ENCODE measurements at places on chromosomes 16 and 17.
A peak's percentile ranks its signal among the peaks of the same experiment; 100 is the strongest.

GRCh38 chr17:8894202-8894671, 26.8 kb upstream of the PIK3R6 start:
- DNase-seq = peak; percentile 25

GRCh38 chr16:13300066-13300840, 398.9 kb downstream of the SHISA9 start:
- DNase-seq = no peak

GRCh38 chr17:35117984-35118383, 1.7 kb downstream of the RAD51D start:
- DNase-seq = peak; percentile 32

DNA sequence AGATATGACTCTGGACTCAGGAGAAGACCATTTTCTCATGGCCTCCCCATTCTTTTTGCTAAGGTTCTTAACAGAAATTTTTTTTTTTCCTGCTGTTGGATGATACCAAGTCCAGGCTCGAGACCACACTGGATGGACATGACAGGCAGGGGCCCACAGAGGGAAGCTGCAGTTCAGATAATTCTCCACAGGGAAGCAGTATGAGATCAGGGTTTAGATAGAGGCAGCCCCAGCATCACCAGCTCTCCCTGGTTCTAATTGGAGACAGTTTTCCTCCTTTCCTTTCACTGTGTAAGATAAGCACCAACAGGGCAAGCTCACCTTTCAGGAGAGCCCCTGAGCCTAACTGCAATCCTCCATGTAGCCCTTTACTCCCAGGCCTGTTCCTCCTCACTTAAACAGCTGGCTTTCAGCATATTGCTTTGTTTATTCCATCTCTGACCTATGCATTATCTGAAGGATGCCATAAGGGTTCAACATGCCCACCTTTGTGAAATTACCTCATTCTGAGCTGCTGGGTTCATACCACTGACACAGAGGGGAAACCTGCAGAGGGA, 108.1 kb downstream of the SNX11 start:
- no peak for DNase-seq

- DNase-seq = no peak
Measured at GRCh38 chr16:15773968-15774367, 82.9 kb downstream of the MYH11 start.

DNA sequence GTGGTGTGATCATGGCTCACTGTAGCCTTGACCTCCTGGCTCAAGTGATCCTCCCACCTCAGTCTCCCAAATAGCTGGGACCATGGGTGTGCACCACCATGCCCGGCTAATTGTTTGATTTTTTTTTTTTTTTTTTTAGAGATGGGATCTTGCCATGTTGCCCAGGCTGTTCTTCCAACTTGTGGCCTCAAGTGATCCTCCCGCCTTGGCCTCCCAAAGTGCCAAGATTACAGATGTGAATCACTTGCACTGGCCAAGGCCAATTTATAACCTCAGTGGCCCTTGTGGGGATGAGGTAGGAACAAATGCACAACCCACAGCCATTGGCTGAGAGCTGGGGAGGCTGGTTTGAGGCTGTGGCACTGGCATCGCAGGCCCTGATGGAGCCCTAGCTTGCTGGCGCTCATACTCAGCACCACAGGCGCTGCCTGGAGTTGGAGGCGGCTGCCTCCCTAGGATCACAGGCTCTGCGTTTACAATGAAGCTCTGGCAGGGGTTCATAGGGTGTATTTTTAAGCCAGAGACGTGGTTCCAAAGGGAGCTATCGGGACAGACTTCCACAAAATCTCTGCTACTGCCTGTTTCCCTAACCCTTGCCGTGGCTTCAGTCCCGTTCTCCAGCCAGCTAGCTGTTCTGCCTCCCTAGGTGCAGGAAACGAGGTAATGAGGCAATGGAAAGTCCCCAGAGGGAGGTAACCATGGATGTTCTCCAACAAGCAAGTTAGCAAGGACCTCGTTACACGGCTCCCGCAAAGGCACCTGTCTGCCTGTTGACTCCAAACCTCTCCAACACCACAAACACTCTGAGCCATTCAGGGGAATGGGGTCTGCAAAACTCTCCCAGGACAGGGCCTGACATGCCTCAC, 2.9 kb downstream of the ABCA3 start:
- no peak for DNase-seq

- DNase-seq = no peak
Measured at GRCh38 chr16:21524068-21524751, 75.2 kb upstream of the METTL9 start.

- no peak for DNase-seq
Measured at GRCh38 chr17:79698146-79698846, 32.4 kb upstream of the ENPP7 start.

DNA sequence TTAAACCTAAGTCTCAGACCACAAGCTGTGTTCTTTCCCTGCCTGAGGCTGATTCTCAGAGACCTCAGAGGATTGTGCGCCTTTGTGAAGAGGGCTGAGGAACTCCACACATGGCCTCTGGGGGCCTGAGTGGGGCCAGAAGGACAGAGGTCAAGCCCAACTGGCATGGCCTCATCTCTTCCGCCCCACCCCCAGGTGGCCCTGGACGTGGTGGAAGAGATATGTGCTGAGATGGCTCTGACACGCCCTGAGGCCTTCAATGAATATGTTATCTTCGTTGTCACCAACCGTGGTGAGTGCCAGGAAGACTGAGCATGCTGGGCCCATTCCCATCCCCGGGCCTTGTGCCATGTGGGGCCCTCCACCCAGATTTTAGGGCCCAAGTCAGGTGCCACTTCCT, 20.1 kb upstream of the ALKBH5 start:
- no peak for DNase-seq

DNA sequence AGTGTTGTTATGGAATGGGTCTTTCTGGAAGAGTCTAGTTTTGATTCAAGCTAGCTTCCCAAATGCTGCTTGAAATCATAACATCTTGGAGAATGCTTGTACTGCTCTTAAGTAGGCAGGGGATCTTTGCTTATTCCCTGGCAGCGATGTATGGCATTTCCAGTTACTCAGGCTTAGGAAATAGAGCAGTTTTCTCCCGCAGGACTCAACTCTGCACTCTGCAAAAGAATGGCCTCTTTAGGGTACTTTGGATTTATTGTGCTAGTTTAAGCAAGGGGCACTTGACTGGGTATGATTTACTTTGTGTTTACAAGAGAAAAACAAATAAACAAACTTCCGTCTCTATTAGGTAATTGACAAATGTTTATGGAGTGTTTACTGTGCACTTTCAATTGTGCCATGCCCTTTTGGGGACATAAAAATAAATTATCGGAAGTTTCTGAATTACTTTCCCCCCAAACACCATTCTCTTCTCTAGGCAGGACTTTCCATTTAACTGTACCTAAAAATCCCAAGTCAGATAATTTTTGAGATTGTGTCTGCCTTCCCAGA, 164.0 kb downstream of the MAP2K6 start:
- DNase-seq = no peak

- no peak for DNase-seq
Measured at GRCh38 chr16:4231367-4231766, 10.5 kb downstream of the SRL start.

- DNase-seq = no peak
Measured at GRCh38 chr17:13244513-13244912, 226.7 kb upstream of the ELAC2 start.

DNA sequence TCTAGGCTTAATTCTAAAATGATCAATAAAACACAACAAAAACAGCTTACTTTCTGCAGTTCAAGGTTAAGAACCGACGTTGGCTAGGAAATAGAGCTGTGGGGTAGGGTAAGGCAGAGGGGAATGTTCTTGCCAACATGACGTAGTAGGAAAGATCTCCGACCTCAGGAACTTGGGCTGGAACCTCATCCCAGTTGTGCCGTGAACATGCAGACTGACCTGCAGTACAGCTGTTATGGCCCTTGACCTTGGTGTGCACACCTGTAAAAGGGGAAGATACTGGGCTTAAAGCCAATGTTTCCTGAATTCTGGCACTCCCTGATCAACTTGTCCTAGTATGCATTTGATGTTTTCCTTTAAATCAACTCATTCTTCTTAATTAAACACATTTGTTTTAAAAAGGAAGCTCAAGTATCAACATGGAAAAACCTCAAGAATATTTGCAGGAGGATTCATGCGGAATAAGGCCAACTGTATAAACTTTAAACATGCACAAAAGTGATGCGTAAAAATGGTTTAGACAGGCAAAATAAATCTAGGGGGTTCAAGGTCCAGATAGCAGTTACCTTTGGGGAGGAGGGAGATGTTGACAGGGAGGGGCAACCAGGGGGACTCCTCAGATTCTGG, 14.2 kb upstream of the SLC6A2 start:
- DNase-seq = no peak

GRCh38 chr17:4499431-4500190, 930 bp downstream of the SPNS2 start:
- no peak for DNase-seq

GRCh38 chr16:7849841-7850240, 517.2 kb downstream of the RBFOX1 start:
- no peak for DNase-seq

DNA sequence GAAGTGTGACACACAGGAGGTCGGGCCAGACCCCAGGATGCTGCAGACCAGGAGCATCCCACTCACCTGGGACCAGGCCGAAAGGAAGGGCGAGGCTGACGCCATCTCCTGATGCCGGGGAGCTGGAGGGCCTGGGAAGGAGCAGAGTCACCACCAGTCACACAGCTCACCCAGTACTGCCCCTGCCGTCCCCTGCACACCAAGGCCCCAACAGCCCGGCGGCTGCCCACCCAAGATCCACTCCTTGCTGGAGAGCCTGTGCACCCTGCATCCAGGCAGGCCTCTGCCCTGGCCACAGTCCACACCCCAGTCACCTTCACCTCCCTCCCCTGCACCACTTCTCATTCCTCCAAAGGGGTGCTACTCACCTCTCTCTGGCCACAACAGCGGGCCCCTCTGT, 4.8 kb downstream of the ZNF500 start:
- no peak for DNase-seq

DNA sequence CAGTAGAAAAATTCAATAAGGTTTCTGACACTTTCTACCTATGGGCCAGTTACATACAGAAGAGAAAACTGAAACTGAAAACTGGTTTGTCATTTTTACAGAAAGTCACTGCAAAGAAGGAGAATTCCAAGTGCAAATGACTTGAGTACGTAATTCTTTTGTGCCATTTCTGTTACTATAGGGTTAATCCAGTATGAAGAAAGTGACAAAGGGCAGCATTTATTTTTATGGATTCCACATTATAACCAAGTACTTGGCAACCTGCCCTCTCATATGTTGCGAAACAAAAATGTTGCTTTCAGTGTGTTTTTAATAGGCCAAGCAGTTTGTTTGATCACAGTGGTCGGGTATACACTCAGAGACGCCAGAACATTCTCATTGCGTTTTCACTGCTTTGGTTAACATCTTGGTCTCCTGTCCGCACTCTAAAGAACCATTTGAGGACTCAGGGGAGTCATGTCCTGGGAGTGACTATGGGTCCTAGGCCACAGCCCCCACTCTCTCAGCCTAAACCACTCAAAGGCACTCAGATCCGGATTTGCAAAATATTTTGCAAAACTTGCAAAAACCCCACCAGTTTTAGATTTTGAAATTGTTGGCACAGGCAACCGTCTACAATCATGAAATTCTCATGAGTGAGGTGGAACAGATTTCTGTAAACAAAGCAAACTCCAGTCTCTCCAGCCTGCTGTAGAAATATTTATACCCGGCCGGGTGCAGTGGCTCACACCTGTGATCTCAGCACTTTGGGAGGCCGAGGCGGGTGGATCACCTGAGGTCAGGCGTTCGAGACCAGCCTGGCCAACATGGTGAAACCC, 15.4 kb upstream of the HELZ start:
- no peak for DNase-seq

- DNase-seq = no peak
Measured at GRCh38 chr17:948284-948852, 31.2 kb downstream of the NXN start.

DNA sequence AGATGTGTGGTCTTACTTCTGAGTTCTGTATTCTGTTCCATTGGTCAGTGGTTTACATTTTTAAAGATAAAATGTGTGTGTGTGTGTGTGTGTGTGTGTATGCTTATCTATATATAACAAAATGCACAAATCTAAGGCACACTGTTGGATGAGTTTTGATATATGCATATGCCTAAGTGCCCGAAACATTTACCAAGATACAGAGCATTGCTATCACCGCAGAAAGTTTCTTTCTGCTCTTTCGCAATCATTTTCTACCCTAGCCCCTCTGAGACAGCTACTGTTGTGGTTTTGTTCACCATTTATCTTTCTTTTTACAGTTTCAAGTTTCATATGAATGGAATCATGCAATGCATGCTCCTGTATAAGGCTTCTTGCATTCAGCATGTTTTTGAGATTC, 97.0 kb downstream of the MRTFB start:
- no peak for DNase-seq

DNA sequence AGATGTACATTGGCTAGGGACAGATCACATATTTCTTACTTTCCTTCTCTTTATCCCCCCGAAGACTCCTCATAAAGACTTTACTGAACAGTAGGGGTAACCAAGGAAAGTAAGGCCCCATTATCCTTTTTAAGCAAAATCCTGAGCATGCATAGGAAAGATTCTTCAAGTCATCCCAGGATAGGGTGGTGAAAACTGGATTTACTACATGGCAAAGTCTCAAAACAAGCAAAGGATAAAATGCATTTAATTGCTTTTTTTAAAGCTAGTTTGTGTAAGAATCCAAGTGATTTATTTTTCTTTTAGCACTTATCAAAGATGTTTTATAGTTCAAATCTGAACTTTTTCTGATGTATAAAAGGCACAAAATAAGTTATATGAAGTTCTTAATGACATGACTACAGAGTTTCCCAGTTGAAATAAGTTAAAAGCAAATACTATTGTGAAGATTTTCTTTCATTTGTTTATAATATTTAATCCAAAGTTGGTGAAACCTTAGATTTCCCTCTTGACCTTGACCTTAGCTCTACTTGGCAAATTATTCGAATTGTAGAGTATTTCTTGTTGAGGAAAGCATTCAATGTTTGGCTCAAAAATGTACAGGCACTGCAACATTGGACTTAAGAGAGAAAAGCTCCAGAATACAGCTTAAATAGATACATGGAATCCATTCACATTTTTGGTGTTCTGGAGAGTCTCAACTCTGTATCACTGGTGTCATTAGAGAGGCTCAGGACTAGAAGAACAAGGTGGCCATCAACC, 104.3 kb downstream of the ABCA8 start:
- no peak for DNase-seq

- DNase-seq = no peak
Measured at GRCh38 chr17:82064433-82065192, 991 bp downstream of the DUS1L start.

DNA sequence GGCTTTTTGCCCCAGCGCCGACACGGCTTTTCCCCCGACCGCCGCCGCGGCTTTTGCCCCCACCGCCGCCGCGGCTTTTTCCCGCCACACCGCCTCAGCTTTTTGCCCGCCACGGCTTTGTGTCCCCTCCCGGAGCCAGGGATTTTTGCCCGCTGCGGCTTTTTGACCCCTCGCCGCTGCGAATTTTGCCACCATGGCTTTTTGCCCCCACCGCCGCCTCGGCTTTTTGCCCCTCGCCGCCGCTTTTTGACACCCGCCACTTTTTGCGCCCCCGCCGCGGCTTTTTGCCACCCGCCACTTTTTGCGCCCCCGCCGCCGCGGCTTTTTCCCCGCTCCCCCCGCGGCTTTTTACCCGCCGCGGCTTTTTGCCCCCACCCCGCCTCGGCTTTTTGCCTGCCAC, 1342.5 kb downstream of the TP53TG3F start:
- no peak for DNase-seq
